ENCODE measurements at places on chromosomes 1 and 21.

DNA sequence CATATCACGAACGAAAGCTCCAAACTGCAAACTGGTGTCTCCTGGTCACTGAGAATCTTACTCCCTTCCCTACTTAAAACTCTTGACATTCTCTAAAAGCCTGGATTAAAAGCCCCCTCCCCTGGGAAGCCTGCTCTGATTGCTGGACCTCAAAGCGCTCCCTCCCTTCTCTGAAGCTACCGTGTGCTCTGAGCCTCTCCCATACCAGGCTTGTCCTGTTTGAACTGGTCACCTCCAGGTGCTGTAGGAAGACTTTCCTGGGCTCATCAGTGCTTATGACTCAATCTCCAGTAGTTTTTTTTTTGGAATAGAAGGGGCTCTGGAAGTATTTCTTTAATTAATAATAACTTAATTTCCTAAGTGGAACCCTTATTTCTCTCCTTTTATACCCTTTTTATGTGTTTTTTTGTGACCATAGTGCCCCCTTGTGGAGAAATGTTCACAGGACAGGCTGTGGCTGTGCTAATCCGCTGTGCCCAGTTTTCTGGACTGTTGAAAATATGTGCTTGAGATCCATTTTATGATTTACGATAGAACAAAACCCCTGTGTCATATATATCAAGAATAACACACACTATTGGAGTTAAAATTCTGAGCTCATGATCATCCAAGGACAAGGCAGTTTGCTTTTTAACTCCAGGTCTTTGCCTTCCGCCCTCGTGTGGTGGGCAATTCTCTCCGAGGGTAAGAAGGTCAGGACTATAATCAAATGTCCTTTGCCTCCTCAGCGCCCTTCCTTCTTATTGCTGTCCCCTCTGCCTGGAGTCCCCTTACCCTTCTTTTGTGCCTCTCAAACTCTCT, 16.9 kb downstream of the MTARC1 start:
- DNase-seq: peak; percentile 55

- DNase-seq: no peak
These were observed 268.2 kb downstream of the HMCN1 start for GRCh38 chr1:186002406-186002805.

DNA sequence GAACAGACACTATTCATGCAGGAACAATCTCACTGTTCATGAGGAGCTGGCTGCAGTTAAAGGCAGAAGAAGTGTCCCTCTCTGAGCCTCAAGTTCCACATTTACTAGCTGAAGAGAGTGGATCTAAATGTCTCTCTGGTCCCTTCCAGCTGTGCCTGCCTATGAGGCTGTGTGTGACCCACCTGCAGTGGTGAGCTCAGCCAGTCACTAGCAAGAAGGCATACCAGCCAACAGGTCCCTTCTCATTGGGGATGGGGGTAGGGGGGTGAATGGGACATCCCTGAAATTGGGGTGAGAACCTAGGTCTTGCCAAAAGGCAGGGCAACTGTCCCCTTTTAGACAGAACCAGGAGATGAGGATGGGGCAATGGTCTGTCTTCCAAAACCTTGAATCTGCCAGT, 13.6 kb downstream of the RD3 start:
- no peak for DNase-seq

DNA sequence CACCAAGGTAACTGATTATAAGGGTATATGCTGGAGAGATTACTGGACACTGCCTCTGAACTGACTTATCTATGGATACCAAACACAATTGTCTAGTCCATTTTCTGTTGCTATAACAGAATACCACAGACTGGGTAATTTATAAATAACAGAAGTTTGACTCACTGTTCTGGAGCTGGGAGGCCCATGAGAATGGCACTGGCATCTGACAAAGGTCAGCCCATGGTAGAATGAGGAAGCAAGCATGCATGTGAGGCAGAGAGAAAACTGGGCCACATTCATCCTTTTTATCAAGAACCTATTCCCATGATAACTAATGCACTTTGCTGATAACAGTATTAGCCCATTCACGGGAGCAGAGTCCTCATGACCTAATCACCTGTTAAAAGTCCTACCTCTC, 37.4 kb downstream of the FCER1A start:
- DNase-seq: peak; percentile 29

DNA sequence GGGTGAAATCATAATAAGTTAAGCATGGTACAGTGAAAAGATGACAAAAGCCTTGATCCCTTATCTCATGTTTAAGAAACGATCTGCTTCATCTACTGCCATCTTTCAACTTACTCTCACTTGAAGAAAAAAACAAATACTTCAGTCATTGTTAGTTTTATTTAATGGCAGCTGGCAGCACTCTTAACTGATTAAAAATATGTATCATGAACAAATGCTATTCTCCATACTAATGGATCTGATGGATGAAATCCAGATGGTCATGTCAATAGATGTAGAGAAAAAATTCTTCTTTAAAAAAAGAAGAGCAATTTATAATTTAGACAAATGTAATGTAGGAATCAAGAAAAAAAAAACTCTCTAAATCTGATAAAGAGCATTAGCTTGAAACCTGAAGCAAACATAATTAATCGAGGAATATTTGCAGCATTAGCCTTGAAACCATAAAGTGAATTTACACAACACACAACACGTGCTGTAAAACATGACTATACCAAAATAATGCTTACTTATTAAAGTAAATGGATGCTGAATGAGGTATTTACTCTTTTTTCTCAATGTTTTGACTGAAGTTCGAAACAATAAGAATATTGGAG, 579.0 kb upstream of the ADAMTS5 start:
- DNase-seq: no peak

DNA sequence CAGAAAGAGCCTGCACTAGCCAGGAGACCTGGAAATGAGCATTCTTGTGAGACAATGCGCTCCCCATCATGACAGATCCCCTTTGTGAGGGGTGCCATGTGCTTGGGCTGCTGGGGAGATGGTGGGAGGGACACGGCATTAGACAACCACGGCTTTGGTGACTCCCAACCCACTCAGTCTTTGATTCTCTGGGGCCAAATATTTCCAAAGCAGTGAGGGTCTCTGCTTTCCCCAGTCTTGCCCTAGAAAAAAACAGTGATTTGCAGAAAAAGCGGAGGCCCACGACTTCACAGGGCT, 10.2 kb downstream of the SLC45A3 start:
- DNase-seq: no peak

GRCh38 chr1:15727021-15727420, 9.0 kb upstream of the SLC25A34 start:
- DNase-seq: no peak

- DNase-seq: no peak
These were observed 118.9 kb downstream of the GDAP2 start for GRCh38 chr1:117810553-117810952.

DNA sequence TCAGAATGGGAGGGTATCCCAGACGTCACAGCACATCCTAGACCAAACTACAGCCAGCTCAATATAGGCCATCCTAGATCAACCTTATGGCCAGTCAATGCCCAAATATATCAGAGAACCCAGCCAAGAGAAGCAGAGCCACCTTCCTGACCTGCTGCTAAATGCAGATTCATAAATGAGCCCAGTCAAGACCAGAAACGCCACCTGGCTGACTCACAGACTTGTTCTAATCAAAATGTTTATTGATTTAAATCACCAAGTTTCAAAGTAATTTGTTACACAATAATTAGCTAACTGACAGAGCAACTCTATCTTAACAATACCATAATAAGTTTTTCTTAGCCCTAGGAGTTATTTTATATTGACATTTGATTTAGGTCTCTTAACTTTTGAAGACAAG, 28.6 kb downstream of the ZNF644 start:
- DNase-seq: no peak

DNA sequence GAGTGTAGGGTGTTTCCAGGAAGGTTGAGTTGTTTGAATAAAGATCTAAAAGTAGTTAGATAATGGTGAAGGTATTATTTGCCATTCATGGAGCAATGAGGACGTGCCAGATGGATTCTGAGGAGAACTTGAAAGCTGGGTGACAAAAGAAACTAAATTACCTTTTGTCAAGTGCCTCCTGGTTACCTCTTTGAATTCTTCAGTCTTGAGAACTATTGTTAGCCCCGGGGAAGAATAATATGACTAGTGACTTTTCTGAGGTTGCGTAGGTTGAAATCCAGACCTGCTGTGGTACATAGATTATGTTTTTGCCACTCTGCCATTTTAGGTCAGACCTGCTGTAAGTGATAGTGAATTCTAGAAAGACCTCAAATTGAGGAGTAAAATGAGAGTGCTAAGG, 11.5 kb downstream of the LAMC1 start:
- no peak for DNase-seq

- DNase-seq: no peak
These were observed 5.4 kb upstream of the TOE1 start for GRCh38 chr1:45334308-45335245.

GRCh38 chr1:19758227-19758830, 41.4 kb downstream of the TMCO4 start:
- no peak for DNase-seq

DNA sequence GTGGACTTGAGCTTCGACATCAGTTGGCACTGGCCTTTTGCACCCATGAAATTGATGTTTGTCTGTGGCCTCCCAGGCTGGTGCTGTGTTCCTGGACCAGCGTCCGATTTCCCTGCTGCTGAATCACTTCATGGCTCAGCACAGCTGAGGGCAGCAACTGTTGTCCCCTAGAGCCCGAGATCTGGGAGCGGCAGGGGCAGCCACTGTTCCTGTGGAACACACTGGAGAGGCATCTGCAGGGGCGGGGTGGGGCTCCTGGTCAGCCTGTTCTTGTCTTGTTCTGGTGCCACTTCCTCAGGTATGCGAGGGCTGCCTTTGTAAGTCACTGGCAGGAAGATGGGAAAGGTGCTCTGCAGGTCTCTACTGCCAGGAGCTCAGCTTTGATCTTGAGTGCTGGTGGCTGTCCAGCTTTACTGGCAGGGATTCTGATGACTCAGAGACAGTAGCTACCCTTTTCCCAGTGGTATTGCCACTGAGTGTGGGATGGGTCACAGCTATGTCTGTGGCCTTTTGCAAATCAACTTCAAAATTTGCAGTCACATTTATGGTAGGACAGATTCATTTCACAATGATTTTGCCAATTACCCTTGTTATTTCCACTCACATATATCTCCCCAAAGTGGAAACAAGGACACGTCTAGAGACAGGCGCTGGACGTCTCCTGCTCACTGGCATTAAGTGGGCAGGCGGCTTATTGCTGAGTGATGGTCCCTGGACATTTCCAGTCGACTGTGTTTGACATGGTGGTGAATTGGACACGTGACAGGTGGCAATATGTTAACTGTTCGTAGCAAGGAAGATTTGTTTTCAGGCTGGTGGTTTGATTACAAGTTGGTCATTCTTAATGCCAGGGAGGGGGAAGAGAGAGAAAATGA, 15.3 kb downstream of the AGPAT3 start:
- DNase-seq: no peak

DNA sequence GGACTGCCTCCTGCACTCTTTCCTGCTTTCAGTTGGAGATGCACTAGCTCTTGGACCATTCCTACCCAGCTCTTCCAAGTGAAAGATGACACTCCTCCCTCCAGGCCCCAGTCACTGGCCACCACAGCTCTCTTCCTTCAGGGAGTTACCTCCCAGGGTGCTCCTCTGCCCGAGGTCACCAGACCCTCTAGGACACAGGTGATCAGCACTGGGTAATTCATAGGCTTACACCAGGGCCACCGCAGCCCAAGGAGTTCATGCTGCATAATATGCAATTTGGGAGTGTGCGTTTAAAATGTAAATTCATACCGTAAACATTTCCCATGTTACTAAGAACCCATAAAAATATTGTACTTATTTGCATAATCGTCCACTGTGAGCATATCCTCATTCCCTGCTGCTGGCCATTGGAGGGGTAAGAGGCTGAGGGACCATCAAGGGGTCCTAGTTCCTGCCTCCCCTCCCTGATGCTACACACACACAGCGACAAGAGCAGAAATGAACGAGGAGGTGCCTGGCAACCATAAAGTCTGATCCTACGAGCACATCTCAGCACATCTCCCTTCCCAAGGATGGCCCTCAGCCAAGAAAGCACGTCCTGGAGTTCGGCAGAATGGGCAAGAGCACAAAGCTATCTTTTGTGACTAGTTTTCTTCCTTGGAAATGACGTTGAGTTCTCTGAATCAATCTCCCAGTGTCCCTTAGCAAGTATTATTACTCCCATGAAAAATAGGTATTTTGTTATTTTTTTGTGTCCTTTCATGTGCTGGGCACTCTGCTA, 222.9 kb upstream of the RAB4A start:
- DNase-seq: no peak

DNA sequence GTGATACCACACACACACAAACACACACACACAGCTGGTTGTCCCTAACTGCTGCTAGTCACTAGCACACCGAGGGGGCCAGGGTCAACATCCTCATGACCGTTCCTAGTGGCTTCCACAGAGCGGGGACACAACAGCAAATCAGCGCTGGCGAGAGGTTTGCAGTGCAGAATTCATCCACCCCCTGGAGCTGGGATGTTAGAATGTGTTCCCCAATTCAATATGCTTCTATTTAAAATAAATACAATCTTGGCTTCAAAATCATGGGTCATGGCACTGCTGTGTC, 16.2 kb upstream of the C2CD2 start:
- DNase-seq: no peak

- DNase-seq: no peak
These were observed 853 bp upstream of the ATP1A1 start for GRCh38 chr1:116372191-116372590.

- peak; percentile 26 for DNase-seq
These were observed 1.3 kb downstream of the TMEM167B start for GRCh38 chr1:109091839-109092193.

DNA sequence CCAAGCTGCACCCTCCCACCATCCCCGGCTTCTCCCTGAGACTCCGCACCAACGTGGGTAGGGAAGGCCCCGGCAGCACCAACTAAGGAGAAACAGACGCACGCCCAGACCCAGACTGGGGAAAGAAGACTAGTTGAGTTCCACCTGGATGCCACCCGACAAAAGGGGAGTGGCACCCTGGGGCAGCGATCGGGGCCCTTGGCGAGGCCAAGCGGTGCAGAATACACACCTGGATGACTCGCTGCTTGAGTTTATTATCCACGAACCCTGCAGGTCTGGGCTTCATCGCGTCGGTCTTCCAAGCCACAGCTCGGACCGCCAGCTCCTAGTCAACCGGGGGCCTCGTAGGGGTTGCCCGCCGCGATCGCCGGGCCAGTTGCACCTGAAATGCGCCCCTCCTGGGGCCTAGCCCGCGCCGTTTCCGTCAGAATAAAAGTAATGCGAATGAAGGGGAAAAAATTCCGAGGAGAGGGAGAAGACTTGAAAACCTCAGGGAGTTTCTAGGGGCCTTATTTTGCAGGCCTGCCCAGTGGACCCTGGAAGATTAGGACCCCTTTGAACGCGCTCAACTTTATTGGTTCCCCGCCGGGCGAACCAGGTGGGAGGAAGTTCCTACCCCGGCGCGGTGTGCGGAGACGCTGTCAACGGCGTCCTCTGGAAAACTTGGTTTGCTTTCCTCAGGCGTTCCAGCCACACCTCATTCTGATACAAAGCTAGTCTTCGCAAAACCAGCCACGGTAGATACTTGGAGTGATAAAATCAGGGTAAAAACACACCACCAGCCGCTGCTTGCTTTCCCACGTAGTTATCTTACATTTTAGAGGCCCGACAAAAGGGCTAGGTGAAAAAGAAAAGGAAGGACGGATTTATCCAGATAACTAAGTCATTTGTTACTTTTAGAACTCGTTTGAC, at the start of gene NVL:
Gene NVL, minus strand, starts transcription at position 331 of the 912 bp plus-strand sequence. Its CDS starts 45 bp downstream, at position 286.
- DNase-seq: peak; percentile 92
